ENCODE measurements at places on chromosomes 1 and 21. TPM values are rescaled to one million over a fixed set of nuclear protein-coding genes. Genes with fewer than 3 reads are reported as not detected.

CRYAA gene
- not detected for total RNA-seq

LPAR3 gene
- total RNA-seq = 0.08 TPM

RNU1-1 gene
- 1,159 TPM for total RNA-seq

PIAS3 gene
- total RNA-seq = 6.2 TPM

SNRNP40 gene
- 14.3 TPM for total RNA-seq

RSPO1 gene
- not detected for total RNA-seq

CDK18 gene
- 8.8 TPM for total RNA-seq

CD1C gene
- not detected for total RNA-seq

TFF1 gene
- total RNA-seq = 0.83 TPM

INTS7 gene
- 5.2 TPM for total RNA-seq

ORC1 gene
- total RNA-seq = 0.38 TPM

LHX8 gene
- not detected for total RNA-seq

PROX1 gene
- total RNA-seq = 173 TPM

A3GALT2 gene
- total RNA-seq = not detected

XCL1 gene
- 0.13 TPM for total RNA-seq

GBP7 gene
- 22.9 TPM for total RNA-seq

CCDC30 gene
- total RNA-seq = 1.7 TPM

SFT2D2 gene
- total RNA-seq = 32.0 TPM

LORICRIN gene
- not detected for total RNA-seq

LMOD1 gene
- 1.0 TPM for total RNA-seq

ADAMTS5 gene
- 0.48 TPM for total RNA-seq

ARHGEF16 gene
- total RNA-seq = 8.1 TPM

AKNAD1 gene
- not detected for total RNA-seq

TMEM61 gene
- total RNA-seq = not detected

GPA33 gene
- total RNA-seq = 0.20 TPM

AGO3 gene
- 17.3 TPM for total RNA-seq
